ENCODE measurements at places on chromosomes 12 and 14.

DNA sequence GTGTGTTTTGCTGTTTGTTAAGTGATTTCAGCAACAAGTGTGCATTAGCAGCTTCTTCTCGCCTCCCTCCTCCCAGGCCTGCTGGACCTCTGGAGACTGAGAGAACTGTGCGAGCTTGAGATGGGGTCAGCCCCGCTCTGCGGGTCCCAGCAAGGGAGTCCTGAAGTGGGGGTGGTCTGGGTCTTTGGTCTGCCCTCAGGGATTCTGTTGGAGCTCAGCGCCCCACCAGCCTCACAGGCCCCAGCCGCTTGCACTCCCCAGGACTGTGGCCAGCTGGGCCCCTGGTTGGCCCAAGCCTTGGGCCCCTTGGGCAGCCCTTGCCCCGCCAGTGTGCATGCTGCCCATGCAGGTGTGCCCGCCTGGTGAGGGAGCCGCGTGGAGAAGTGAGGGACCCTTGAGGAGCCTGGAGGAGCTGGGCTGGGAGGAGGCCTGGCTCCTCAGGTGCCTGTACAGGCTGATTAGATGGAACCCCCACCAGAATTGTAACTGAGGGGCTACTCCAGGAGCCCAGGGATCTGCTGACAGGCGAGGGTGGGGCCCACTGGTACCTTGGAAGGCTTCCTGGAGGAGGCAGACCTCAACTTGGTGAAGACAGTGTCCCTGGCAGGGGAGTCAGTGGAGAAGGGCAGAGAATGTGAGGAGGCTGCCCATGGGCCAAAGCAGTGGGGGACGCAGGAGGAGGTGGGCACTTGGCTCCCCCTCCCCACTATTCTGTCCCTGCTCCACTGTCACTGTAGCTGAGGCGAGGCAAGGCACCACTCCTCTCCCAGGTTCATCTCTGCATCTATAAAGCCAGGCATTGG lies 56.7 kb downstream of the BEGAIN start:
- DNase-seq = no peak

- DNase-seq = no peak
Observed at GRCh38 chr12:128852885-128853599, at the start of gene GLT1D1. Gene GLT1D1, plus strand, starts transcription at chr12:128853478. Its CDS starts 104 bp downstream, at chr12:128853582.

GRCh38 chr12:40969796-40970195 lies 218.3 kb upstream of the PDZRN4 start:
- DNase-seq = no peak

GRCh38 chr12:125205386-125205785 lies 140.2 kb downstream of the AACS start:
- no peak for DNase-seq

GRCh38 chr12:96879301-96879700 lies 27.8 kb upstream of the NEDD1 start:
- no peak for DNase-seq

GRCh38 chr14:69900603-69901002 lies 21.4 kb downstream of the SMOC1 start:
- DNase-seq = no peak

DNA sequence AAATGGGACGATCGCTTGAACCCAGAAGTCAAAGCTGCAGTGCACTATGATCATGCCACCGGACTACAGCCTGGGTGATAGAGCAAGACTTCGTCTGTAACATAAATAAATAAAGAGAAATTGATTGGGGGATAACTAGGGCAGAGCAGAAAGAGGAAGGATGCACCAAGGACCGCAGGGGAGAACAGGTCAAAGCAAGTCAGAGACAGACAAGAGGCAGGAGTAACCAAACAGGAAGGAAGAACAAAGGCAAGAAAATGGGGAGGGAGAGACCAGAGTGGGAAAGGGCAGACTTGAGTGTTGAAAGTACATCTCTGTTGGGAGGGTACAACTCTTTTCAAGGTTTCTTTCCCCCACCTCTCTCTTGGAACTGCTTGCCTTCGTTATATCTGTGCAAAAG lies 50.8 kb upstream of the ELK3 start:
- DNase-seq = no peak

- DNase-seq = no peak
Observed at GRCh38 chr14:44151130-44151820, 355.8 kb downstream of the FSCB start.

- DNase-seq = no peak
Observed at GRCh38 chr12:88805286-88805685, 225.0 kb upstream of the KITLG start.

DNA sequence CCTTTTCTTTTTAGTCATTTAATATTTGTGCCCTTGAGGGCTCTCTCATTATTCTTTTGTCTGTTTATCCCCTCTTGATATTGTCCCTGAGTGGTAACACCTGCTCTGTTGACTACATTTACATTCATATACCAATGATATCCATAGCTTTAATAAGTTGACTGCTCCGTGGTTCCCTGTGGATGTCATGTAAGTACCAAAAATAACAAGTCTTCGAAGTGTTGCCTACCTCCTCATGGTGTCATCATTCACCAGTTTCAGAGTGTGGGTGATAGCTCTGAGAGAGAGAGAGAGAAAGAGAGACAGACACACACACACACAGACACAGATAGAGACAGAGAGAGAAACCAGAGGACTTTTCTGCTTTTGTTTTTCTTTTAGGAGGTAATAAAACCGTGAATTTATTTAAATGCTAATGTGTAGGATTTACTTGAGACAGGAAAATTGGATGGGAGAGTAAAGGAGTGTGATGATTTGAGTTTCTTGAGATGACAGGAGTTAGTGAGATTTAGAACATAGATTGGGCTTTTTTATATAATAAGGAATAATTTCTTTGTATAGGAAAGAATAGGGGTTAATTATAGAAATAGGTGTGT lies 52.2 kb downstream of the PAPOLA start:
- no peak for DNase-seq

DNA sequence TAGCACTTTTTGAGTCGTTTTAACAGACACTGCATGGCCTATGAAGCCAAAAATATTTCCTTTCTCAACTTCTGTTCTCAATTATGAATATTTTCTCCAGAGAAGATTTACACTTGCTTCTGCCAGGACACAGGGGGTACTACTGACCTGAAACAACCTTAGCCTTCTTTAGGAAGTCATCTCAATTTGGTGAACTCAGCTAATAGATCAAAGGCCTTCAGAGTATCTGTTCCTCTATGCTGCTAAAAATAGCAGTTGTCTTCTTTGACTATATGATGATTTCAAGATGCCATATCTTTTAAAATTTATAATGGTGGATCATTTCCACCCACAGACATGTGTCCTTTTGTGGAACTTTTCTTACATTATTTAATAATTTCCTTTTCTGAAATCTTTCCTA lies 14.0 kb upstream of the NDUFA12 start:
- no peak for DNase-seq

DNA sequence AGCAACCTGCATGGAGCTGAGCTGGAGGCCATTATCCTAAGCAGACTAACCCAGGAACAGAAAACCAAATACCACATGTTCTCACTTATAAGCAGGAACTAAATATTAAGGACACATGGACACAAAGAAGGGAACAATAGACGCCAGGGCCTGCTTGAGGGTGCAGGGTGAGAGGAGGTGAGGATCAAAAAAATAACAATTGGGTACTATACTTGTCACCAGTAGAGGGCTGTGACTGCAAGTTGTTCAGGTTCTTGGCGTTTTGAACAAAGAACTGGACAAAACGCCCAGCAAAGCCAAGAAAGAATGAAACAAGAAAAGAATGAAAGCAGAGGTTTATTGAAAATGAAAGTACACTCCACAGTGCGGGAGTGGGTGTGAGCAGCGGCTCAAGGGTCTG lies 208.5 kb upstream of the NEDD1 start:
- DNase-seq = no peak

DNA sequence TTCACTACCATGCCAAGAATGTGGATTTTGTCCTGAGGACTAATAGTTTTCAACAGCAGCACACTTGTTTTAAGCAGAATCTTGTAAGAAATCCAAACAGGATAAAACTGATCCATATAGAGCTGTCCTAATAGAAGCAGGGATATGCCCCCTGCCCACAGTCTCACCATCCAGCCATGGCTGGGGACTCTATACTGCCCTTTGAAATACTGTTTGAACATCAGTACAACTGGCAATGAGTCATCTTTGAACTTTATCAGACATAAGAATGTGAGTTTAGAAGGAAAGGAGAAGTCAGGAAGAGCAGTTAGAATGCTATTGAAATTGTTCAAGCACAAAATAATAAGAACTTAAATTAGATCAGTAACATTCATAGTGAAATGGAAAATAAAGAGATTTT lies 3.8 kb upstream of the C12orf42 start:
- DNase-seq = no peak

- DNase-seq = peak; percentile 51
Observed at GRCh38 chr12:28253161-28253641, 62.9 kb downstream of the CCDC91 start.

GRCh38 chr12:105329926-105330282 lies 587 bp upstream of the C12orf75 start:
- no peak for DNase-seq

DNA sequence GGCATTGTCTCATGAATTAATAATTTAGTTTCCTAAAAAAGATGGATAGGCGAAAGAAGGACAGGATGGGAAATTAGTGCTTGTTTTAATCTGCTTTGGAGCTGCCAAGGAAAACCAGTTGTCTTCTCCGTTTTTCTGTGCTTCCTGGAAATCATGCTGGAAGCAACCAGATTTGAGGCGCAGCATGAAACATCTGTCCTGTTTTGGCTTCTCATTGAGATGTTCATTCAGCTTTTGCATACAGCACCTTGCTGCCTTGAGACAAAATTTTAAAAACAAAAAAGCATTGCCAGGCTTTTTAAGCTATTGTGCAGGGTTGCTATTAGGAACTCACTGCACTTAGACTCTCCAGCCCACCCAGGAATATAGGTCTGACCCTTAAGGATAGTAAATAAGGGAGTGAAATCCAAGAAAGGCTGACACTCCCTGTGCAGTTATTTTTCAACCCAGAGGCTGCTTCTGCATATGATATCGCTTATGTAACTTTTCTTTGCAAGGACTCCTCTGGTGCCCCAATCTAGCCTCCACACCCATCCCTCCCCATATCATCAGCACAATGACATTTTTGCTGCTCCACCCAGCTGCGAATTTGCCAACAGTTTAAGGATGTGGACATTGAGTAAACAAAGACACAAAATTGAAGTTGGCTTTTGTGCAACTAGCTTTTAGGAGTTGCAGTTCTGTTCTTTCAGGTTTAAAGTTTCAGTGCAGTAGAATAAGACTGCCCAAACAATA lies 46.9 kb upstream of the MDM1 start:
- no peak for DNase-seq

GRCh38 chr14:96304956-96305355 lies 48.9 kb downstream of the BDKRB1 start:
- no peak for DNase-seq

DNA sequence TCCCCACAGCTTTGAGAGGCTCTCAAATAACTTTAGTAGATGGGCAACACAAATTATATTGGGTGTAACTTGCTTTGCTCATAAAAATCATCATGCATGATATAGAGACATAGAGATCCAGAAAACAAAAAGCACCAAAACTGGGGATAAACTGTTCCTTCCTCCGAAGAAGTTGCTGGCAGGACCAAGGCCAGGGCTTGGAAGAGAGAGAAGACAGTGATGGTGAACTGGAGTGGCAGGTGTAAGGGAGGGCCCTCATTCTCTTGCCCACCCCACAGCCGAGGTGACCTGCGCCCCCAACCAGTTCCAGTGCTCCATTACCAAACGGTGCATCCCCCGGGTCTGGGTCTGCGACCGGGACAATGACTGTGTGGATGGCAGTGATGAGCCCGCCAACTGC lies 15.4 kb upstream of the NXPH4 start:
- no peak for DNase-seq

- DNase-seq = peak; percentile 29
Observed at GRCh38 chr14:76710056-76711010, 50.9 kb upstream of the VASH1 start.

DNA sequence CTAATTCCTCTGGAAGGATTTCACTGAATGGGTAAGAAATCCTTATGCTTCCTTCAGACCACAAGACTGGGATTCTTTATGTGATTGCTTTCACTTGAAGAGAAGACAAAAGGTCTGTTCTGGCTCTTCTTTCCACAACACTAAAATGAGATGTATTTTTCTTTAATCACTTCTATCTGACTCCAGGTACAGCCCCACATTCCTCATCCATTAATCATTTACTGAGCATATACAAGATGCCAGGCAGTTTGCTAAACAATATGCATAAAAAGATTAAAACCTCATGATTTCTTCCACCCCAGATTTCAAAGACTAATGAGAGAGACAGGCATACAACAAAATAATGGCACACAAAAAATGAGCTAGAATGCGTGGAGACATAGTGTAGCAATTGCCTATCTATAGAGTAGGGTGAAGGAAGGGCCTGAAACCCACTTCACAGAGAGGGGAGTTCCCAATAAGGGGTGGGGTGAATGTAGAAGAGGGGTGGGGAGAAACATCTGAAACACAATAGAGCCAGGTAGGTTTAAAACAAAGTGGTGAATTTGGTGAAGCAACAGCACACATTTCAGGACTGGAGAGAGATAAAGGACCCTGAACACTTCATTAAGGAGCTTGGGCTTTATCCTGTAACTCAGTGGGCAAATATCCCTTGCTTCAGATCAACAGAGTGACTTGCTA lies 65.1 kb upstream of the PRB2 start:
- no peak for DNase-seq

DNA sequence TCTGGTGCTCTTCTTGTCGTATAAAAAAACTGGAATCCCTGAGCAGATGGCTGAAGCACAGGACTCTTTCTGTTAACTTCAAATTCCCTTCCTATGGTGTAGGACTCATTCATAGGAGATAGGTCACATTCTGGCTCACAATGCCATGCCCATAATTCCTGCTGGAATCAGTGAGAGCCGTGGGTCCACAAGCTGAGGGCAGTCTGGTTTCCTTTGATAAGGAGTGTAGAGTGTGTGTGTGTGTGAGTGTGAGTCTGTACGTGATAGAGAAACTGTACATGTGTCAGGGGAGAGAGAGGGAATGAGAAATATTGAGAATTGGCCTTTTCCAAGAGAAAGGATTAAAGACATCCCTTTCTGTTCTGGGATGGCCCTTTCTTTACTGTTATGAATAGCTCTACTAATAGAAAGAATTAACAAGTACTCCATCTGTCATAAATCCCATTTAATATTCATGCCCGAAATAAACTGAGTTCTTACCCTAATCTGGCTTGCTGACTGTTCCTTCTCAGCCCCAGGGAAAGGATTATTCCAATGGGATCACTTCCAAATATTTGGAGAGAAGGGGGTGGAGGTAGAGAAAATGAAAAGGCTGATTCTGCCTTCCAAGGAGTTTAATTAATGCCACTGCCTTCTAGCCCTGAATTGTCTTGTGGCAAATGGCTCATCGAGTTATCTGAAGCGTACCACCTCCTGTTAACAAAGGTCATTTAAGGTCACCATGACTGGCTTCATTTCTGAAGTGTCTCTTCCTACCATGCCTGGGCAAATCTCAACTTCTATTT lies 79.0 kb downstream of the TMX1 start:
- DNase-seq = no peak

GRCh38 chr12:62606654-62607053 lies 140.0 kb downstream of the MON2 start:
- no peak for DNase-seq

DNA sequence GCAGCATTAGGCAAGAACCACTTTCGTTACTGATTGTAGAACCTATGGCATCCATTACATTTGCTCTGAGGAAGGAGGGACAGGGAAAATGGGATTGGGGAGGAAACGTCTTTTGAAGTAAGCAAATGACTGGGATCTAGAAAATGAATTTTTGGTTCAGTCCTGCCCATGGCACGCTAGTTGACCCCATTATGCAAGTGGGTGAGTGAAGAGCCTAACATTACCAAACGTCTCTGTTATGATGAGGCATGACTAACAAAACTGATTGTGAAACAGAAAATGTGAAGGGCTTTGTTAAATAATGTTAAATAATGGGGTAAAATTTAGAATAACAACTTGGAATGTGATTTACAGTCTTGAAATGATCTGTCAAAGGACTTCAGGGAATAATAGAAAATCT lies 38.9 kb downstream of the CPSF2 start:
- DNase-seq = no peak

Measured in activated T-cell treated with anti-CD3 and anti-CD28 coated beads, Interleukin-2, amount 50 U/mL, for 72 hours (primary cell).